Fibroblast of skin of back (primary cell): ENCODE measurements at places on chromosomes 6 and 20.
A peak's percentile ranks its signal among the peaks of the same experiment; 100 is the strongest.

- DNase-seq, result no peak
Observed at GRCh38 chr6:169776379-169776778, 25.0 kb downstream of the ERMARD start.

DNA sequence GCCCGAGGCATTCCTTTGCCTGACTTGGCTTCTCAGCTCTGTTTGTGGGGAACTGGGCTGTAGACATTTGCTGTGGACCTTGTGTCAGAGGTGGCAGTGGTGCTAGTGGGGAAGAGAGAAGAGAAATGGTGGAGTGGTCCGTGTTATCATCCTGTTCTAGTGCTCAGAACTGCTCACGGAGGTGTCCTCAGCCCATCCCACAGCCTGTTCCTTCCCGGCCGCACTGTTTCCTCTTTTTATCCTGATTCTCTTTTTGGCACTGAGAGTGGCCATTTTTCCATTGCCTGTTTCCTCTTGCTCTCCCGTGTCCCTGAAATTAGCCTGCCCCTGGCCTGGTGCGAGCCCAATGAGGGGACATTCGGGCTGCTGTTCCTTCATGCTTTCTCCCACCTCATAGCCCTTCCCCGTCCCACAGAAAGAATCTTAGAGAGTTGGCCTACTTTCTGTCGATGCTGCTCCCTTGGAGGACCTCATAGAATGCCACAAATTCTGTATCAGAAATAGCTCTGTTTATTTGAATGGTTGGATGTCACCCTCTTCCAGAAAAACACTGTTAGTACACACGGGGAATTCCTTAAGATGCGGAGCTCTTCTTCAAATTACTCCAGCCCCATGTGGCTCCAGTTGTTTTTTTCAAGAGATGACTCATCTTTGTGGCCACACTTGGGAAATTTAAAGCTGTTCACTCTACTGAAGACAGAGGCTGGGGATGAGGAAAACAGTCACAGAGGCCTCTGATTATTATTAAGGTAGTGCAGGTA, 26.1 kb downstream of the FARS2 start:
- peak; percentile 76 for DNase-seq

- no peak for DNase-seq
Observed at GRCh38 chr6:125930765-125931418, 25.7 kb upstream of the HINT3 start.

- no peak for DNase-seq
Observed at GRCh38 chr6:143482593-143482992, 28.9 kb downstream of the FUCA2 start.

GRCh38 chr6:117195728-117196127, 69.6 kb upstream of the VGLL2 start:
- no peak for DNase-seq

GRCh38 chr20:37081717-37082289, 14.0 kb downstream of the RBL1 start:
- DNase-seq, result no peak

GRCh38 chr6:133085896-133086295, 155.3 kb upstream of the EYA4 start:
- DNase-seq, result no peak

GRCh38 chr20:22775256-22775655, 190.9 kb upstream of the FOXA2 start:
- no peak for DNase-seq

DNA sequence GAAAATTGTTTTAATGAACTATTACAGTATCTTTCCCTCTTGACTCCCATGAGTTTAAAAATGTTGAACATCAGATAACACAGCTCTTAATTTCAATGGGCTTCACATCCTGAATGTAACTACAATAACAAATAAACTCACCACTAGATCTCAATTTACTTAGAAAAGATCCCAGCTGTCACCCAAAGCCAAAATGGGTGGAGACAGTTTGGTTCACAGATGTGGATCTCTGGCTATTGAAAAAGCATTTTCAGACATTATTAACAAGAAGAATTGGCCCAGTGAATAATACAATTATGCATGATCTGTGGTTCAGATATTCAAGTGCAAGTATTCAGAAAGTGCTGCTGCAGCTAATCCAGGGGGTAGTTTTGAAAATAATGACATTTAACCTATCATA, 184.7 kb upstream of the RALGAPA2 start:
- DNase-seq, result no peak

DNA sequence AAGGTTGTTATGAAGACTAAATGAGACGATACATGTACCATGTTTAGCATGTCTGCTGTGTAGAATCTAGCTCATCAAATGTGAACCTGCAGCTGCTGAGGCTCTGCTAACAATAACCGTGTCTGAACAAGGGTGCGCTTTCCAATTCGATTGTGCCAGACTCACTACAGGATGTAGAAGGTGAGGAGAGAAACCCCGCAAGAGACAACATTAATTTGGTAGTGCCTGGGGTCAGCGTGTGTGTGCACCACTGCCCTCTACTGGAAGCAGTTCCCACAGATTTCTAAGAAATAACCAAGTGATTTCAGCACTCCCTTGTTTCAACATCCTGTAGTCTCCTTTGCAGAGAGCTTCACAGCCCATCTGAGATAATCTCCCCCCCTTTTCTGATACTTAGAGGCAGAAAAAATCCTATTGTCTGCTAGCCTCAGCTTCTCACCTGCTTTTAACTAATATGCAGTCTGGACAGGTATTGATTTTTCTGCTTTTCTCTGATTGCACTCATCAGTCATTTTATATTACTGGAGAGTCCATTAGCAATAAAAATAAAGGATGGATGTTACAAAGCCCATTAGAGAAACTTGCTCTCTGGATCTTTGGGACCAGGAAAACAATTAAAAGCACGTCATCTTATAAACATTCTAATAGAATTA, 96.7 kb upstream of the BACH2 start:
- peak; percentile 60 for DNase-seq

DNA sequence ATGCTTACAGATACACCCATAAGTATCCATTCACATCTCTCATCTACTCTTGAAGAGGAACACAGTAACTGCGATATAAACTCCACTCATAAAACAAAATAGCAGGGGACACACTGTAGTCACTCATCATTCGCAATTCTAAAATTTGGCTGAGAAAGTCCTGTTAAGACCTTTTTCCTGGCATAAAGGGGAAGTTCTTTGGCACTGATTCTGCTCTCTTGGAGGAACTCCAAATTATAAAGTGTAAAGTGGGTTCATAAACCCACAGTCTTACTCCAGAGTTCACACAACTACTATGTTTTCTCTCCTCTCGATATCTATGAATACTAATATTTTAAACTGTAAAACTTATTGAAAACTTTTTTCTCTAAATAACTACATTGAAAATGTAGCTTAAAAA, 80.6 kb downstream of the ADGB start:
- no peak for DNase-seq

DNA sequence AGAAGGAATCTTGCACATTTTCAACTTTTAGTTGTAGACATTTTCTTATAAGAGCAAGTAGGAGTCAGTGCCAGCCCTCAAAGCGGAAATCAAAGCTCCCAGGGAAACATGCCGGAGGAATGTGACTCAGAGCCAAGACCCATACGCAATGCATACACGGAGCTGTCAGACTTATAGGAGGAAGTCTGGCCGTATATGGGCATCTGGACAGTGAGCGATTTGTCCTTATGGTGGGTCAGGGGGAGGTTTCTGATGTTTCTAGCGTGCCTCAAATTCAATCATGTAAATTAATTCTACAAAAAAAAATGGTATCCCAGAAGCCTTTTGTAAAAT, 3.6 kb upstream of the CCN2 start:
- DNase-seq, result peak; percentile 99

- no peak for DNase-seq
Observed at GRCh38 chr6:151999194-151999593, 191.7 kb downstream of the ESR1 start.

DNA sequence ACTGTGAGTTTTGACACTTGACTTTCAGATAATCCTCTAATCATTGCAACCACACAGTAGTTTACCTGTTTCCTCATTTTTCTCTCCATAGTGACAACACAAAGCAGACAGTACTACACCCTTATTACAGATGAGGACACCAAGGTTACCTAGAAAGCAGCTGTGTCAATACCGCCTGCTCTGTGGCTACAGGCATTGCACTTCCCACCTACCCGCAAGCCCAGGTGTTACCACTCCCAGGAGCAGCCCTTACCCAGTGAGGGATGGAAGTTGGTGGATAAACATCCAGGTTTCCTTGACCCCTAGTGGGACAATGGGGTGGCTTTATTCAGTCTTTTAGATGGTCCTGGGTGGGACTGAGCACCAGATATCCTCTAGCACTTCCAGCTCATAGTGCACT, 503.6 kb downstream of the PTPRT start:
- DNase-seq, result no peak

- no peak for DNase-seq
Observed at GRCh38 chr6:160275511-160276003, 16.9 kb upstream of the SLC22A2 start.

DNA sequence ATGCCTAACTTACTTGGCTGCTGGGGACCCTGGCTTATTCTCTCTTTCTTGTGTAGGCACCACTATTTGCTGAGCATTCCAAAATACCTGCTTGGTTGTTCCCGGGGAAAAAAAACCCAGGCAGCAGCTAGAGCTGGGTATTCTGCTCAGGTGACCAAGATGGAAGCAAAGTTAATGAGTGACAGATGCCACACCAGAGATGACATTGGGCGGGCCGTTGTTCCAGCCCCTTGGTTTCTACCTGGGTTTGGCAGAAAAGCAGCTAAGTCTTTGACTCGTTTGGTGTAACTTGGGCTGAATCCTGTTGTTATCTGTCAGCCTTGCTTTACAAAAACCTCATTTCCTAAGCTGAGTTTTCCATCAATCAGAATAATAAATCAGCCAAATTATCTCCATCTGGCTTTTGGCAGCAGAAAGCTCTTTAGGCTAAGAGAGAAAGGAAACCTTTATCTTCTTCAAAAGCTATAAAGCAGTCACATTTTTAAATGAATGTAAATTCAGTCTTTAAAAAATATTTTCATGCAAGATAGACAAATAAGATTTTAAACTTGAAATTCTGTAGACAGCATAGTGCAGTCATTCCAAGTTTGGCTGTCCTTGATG, 202.0 kb upstream of the GMDS start:
- no peak for DNase-seq

DNA sequence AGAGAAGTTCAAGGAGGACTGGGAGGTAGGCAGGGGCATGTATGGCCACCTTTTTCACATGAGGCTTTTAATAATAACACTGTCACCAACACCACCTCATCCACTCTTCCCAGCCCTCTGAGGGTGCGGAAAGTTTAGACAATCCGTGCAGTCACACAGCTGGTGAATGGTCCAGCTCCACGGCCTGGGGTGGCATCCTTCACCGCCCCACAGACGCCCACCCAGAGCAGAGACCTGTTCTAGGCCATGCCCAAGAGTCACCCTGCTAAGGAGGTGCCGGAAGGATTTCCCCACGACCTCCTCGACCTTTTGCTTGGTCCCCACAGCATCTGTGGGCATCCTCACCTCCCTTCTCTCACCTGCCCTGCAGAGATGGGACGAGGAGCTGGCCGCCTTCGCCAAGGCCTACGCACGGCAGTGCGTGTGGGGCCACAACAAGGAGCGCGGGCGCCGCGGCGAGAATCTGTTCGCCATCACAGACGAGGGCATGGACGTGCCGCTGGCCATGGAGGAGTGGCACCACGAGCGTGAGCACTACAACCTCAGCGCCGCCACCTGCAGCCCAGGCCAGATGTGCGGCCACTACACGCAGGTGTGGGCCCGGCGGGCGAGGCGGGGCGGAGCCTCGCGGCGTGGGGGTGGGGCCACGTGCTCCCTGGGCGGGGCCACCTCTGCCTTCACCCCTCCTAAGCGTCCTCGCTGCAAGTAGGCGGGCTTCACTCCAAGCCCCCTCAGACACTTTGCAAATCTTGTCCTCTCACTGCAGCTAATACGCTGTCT, 4.4 kb downstream of the PI16 start:
- no peak for DNase-seq

DNA sequence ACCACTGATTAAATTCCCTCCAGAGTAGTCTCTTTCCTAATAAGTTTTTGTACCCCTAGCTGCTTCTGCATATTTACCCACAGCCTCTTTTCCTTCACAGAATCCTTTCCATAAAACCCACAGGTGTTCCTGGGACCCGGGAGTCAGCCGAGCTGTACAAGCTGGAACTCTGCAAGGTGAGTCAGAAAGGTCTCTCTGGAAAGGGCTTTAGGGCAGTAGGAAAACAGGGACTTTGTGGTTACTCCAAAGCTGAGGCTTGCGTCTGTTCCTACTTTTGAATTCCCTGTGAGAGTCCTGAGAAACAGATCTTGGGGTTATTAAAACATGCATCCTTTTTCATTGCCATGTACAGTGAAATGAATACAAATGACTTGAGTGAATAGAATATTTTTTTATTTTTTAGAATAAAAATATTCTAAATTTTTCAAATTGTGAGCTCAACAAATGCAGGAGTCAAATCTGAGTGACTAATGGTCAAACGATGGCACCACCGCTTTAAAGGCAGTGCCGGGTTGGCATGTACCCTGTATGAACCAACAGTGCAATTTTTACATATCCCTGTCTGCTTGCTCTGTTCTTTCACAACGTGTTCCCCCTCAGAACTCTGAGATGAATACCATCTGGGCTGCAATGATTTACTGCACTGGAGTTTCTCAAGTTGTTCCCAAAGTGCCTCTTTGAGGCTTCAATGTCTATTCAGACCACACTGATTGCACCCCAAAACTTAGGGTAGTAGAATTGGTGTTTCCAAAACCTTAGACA, 78.4 kb downstream of the GFRAL start:
- peak; percentile 32 for DNase-seq

DNA sequence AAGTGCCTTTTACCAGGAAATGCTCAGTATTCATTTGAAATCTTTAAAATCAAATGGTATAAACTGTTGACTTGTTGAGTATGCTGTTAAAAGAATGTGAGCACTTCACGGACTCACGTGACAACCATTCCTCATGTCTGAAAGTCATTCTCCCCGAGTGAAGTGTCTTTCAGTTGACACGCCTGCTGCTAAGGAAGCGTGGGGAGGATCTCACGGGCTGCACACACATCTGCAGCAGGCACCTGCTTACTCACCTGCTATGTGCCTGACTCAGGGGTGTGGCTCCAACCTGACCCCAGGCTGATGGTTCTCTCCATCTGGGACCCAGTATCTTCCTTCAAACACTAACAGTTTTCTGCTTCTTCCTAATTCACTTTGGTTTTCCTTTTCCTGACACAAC, 32.7 kb downstream of the WDR27 start:
- no peak for DNase-seq

DNA sequence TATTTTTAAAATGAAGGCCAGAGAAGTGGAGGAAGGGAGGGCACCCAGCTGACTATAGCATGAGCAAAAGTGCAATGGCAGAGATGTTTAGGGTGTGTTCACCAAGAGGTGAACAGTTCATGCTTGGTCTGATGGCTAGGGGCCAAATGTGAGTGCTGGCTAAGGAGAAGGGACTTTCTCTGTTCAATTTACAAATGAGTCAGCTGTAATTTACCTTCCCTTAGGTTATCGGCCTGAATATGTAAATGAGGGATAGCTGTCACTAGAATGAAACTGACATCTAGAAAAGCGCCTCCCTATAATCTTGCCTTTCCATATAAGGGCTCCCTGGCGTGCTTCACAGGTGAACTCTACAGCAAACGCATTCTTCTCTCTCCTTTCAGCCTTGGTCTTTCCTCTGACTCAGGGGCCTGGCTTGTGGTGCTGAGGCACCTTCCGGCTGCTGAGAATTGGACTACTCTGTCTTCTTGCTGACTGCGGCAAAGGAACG, 114.7 kb upstream of the BACH2 start:
- DNase-seq, result no peak

GRCh38 chr6:31158863-31159855, 770 bp downstream of the TCF19 start:
- no peak for DNase-seq
